ENCODE measurements at places on chromosomes 3 and 15. TPM values are rescaled to one million over a fixed set of nuclear protein-coding genes. Genes with fewer than 3 reads are reported as not detected.

The PLSCR1 gene
- 211 TPM for polyA plus RNA-seq

The XCR1 gene
- 1.1 TPM for polyA plus RNA-seq

The PLSCR2 gene
- polyA plus RNA-seq, result 0.03 TPM

The RFC4 gene
- 12.9 TPM for polyA plus RNA-seq

The ATP13A5 gene
- polyA plus RNA-seq, result 0.34 TPM

The LRRN1 gene
- polyA plus RNA-seq, result 2.4 TPM

The FEZF2 gene
- polyA plus RNA-seq, result not detected

The ANKRD63 gene
- not detected for polyA plus RNA-seq

The CYP11A1 gene
- 0.65 TPM for polyA plus RNA-seq

The FBXL22 gene
- 0.42 TPM for polyA plus RNA-seq

The SCAMP5 gene
- 0.94 TPM for polyA plus RNA-seq

The AADACL2 gene
- not detected for polyA plus RNA-seq

The AHSG gene
- not detected for polyA plus RNA-seq
